ENCODE measurements at places on chromosomes 12 and 14.

DNA sequence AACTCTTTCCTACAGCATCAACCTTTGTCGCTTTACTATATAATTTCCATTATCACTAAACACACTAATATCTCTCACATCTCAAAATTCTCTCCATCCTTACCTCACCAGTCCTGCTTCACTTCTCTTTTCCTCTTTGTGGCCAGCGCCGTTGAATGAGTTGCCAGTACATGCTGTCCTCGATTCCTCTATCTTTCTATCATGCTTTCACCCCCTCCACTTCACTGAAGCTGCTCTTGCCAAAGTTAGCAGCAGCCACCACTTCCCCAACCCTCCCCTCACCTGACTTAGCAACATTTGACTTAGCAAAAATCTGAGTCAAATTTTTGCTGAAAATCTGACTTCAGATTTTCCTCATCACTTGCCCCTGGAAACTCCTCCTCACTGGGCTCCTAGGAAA lies 210.4 kb downstream of the ANO6 start:
- no peak for DNase-seq

- peak; percentile 35 for DNase-seq
Measured at GRCh38 chr14:65922142-65922541, 509.6 kb downstream of the FUT8 start.

DNA sequence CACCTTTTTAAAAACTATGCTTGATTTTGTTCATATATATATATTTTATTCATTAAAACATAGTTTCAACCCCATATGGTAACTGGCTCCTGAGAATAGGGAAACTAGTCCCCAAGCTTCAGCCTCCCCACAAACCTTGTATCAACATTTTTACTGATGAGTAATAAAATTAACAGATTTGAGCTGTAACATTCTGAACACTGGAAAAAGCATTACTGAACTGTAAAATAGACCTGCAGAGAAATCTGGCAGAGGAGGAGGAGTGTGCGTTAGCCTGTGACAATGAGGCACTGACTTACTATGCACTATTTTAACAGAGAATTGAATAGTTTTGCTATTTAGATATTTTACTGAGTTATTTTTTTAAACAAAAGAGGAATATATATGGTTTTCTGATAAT lies 43.1 kb downstream of the FRS2 start:
- no peak for DNase-seq

DNA sequence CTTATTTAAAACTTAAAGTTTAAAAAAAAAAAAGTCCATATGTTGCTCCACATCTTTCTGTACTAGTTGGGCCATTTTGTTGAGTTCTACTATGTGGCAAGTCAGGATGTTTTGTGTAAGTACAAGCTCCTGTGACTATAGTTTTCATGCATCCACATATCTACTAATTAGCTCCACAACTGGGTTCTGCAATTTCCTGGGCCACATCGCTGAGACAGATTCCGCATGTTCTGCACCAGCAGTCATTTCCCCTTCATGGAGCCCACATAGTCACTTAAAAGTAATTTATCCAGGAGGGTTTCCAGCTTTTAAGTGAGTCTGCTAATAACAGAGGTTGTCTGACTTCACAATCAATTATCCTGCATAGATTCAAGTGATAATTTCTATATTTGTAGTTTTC lies 461.4 kb downstream of the ZFP36L1 start:
- no peak for DNase-seq

- DNase-seq = no peak
Measured at GRCh38 chr12:23767834-23768233, 181.6 kb downstream of the SOX5 start.
